Stimulated activated CD8-positive, alpha-beta memory T cell treated with anti-CD3 and anti-CD28 coated beads, Interleukin-7, amount 100 ng/mL, for 24 hours (primary cell): ENCODE measurements at places on chromosomes 6 and 20.

- DNase-seq = peak; percentile 51
Observed at GRCh38 chr6:158026054-158026900, 44.6 kb downstream of the SYNJ2 start.

GRCh38 chr6:129493354-129493902 is 216.5 kb downstream of the ARHGAP18 start:
- DNase-seq = no peak

DNA sequence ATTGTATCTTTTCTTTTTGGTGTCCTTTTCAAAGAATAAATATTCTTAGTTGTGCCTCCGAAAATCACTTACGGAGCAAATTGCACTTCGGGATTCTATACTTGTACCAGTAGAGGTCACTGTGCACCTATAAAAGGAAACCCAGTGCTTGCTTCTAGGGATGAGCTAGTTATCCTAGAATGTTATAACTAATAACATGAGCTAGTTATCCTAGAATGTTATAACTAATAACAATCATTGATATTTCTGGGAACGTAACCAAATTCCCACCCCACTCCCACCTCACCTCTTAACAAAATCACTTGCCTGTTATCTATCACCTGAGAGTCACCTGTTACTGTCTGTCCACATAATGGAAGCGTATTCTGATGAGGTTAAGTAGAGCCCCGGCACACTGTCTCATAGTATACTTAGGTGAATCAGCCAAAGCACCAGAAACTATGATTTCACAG is 126.9 kb upstream of the TIAM2 start:
- DNase-seq = no peak

GRCh38 chr6:147037881-147038280 is 166.3 kb upstream of the STXBP5 start:
- no peak for DNase-seq

GRCh38 chr6:41545247-41545702 is 906 bp upstream of the FOXP4 start:
- DNase-seq = no peak

GRCh38 chr6:54428431-54428830 is 120.2 kb downstream of the TINAG start:
- no peak for DNase-seq

DNA sequence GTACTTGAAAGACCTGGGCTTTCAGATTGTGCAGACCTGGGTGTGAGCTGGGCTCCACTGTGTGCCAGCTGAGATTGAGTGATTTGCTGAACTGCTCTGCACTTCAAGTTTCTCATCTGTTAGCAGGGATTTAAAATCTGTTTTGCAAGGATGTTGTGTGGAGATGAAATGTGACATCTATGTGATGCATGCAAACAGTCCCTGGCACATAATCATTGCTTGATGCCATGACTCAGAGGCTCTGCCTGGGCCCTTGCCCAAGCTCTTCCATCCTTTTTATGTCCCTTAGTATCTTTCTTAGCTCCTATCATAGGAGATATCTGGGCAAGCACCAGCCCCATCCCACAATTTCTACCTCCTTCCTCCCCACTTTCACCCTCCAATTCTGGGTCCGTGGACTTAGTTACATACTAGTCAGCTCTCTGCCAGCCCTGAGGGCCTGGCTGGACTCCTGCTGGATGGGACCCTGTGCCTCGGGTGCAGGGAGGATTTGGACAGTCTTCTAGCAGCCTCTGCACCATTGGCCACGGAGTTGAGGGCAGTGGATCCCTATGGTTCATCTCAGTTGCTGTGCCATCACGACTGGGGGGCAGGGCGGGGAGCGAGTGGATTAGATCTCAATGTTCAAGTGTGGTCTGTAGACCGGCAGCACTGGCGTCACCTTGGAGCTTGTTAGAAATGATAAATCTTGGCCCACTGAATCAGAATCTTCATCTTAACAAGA is 103.6 kb downstream of the MAP3K7 start:
- DNase-seq = no peak

GRCh38 chr20:5469111-5469510 is 152.4 kb upstream of the PROKR2 start:
- DNase-seq = no peak

GRCh38 chr6:121428872-121429756 is 6.3 kb upstream of the GJA1 start:
- DNase-seq = no peak

GRCh38 chr6:157054531-157054979 is 268.8 kb downstream of the TMEM242 start:
- DNase-seq = no peak

DNA sequence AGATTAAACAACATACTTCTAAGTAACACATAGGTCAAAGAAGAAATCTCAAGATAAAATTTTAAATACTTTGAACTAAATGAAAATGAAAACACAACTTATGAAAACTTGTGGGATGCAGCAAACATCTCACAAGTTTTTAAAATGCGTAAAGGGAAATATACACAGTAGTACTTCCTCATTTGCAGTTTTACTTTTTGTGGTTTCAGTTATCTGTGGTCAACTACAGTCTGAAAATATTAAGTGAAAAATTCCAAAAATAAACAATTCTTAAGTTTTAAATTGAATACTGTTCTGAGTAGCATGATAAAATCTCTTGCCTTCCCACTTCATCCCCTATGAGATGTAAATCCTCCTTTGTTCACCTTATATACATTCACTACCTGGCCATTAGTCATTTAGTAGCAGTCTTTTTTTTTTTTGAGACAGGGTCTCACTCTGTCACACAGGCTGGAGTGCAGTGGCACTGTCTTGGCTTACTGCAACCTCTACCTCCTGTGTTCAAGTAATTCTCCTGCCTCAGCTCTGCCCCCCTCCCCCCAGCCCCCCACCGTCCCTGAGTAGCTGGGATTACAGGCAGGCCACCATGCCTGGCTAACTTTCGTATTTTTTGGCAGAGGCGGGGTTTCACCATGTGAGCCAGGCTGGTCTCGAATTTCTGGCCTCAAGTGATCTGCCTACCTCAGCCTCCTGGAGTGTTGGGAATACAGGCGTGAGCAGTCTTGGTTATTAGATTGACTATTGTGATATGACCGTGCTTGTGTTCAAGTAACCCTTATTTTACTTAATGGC is 154.6 kb upstream of the AHI1 start:
- DNase-seq = no peak

DNA sequence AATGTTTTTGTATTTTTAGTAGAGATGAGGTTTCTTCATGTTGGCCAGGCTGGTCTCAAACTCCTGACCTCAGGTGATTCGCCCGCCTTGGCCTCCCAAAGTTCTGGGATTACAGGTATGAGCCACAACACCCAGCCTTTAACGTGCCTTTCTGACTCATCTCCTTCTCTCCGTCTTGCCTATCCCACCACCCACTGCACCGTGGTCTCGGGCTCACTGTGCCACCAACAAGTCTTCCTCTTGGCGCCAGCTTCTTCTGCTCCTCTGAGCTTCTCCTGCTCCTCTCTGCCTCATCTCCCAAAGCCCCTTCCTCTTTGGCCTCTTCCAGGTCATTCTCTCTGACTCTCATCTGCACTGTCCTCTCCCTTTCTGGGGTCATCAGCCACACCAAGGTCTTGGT is 41.0 kb downstream of the TMEM242 start:
- DNase-seq = no peak

DNA sequence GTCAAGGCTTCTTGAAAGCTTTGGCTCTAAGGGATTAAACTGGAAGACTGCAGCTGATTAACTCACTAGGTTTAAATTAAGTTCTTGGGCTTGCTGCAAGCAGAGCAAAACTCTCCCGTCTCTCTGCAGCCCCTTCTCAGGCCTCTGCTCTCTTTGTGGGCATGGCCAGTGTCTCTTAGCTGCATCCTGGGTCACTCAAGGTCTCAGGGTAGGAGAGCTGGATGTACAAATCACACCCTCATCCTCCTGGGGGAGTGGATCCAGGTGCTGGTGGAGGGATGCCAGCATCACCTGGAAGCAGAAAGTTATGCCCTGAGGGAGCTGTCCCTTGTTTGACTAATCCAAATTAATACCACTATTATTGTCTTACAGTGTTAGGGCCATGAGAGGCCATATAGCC is 35.8 kb downstream of the GCM1 start:
- DNase-seq = no peak

- no peak for DNase-seq
Observed at GRCh38 chr6:151385177-151385576, 6.2 kb downstream of the ZBTB2 start.

GRCh38 chr6:97059473-97059872 is 134.9 kb downstream of the KLHL32 start:
- DNase-seq = no peak

DNA sequence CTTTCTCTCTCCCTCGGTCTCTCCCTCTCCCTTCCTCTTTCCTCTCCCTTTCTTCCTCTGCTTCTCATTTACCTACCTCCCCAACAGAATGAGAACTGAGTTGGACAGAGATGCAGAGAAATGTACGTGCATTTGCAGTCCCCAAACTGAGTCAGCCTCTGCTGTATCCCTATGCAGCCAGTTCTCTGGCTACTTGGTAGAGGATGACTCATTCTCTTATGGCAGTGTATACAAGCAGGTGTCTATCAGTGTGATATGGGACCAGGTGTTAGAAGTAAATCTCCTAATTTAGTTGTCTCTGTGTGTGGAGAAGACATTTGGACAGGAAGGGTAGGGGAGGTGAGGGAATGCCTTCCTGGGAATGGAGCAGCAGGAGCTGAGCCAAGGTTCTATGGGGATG is 470.8 kb downstream of the CD109 start:
- no peak for DNase-seq

GRCh38 chr20:4130404-4131189 is 115.2 kb upstream of the RNF24 start:
- peak; percentile 16 for DNase-seq

GRCh38 chr6:30970946-30971345 is 12.6 kb upstream of the MUC21 start:
- DNase-seq = no peak

DNA sequence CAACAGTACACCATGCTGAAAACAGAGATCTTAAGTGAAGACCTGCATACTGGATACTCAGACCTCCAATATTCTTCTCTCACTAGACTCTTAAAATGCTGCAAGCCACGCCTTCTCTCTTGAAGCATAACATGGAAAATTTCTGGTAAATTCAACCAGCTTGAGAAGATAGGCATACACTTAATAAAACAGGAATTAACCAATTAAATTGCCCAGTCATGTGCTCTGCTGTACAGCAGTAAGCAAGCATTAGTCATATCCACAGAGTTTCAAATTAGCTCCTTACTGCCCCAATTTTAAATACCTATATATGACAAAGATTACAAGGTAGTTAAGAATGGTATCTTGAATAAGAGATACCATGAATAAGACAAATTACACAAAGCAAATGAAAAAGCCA is 53.8 kb downstream of the C6orf58 start:
- no peak for DNase-seq
